Activated CD4-positive, alpha-beta T cell treated with anti-CD3 and anti-CD28 coated beads, Interleukin-2, Interleukin-4, amounts not matched to agents 100 ng/mL and 50 ng/mL, durations not matched to agents 16 hours and 8 hours (primary cell): ENCODE measurements at places on chromosomes 6 and 20.

GRCh38 chr20:32343439-32343838 is 14.7 kb upstream of the ASXL1 start:
- DNase-seq, result no peak

GRCh38 chr20:20440886-20441658 is 73.2 kb downstream of the INSM1 start:
- no peak for DNase-seq

GRCh38 chr20:20317195-20317594 is 50.7 kb upstream of the INSM1 start:
- DNase-seq, result no peak

- no peak for DNase-seq
These were observed 9.3 kb downstream of the DDR1 start for GRCh38 chr6:30893666-30894065.

DNA sequence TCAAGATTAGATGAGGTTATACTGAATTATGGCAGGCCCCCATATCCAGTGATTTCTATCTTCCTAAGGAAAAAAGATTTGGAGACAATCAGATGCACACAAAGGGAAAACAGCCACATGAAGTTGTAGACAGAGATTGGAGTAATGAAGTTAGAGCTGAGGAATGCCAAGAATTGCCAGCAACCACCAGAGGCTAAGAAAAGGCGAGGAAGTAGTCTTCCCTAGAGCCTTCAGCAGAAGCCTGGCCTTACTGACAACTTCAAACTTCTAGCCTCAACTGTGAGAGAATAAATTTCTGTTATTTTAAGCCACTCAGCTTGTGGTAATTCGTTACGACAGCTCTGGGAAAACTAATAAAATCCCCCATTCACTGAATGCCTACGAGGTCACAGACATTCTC is 473.9 kb downstream of the COL12A1 start:
- no peak for DNase-seq

- DNase-seq, result no peak
These were observed 23.0 kb downstream of the CD164 start for GRCh38 chr6:109359248-109359647.

DNA sequence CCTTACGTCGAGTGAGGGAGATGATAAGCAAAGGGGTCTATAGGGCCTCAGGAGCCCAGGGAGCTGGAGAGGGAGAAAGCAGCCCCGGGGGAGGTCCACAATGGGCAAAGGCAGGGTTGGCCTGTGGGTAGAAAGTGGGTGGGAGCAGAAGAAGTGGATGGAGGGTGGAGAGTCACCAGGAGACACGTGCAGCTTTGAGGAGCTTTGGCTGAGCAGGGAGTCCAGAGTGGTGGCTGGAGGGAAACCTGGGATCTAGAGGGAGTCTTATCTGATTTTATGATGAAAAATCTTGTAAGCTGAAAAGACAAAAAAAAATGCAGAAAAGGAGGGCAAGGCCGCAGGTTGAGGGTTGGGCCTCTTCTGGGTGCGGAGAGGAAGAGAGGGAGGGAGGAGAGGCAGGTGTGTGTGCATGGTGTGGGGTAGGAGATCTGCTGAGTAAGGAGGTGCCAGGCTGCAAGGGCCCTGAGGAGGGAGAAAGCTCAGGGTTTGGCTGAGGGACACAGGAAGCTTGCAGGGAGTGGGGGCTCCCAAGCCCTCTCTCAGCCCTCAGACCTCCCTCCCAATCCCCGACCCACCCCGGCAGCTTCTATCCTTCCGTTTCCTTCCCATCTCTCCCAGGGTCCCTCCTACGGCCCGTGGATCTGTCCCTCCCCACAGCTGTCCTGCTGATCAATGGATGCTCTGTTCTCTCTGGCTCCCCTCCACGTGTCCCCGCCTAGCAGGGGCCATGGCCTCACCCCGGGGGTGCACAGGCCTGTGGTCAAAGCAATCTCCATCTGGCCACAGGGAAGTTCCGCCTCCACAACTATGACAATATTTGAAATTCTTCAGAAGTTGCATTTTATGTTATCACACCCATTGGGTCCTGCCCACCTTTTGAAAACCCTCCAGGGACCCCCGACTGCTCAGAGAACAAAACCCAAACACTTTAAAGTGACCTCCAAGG is 17.1 kb upstream of the BPI start:
- no peak for DNase-seq

GRCh38 chr6:42352856-42353564 is 98.7 kb downstream of the TRERF1 start:
- no peak for DNase-seq

GRCh38 chr20:1646975-1647431 is 10.6 kb downstream of the SIRPG start:
- no peak for DNase-seq

DNA sequence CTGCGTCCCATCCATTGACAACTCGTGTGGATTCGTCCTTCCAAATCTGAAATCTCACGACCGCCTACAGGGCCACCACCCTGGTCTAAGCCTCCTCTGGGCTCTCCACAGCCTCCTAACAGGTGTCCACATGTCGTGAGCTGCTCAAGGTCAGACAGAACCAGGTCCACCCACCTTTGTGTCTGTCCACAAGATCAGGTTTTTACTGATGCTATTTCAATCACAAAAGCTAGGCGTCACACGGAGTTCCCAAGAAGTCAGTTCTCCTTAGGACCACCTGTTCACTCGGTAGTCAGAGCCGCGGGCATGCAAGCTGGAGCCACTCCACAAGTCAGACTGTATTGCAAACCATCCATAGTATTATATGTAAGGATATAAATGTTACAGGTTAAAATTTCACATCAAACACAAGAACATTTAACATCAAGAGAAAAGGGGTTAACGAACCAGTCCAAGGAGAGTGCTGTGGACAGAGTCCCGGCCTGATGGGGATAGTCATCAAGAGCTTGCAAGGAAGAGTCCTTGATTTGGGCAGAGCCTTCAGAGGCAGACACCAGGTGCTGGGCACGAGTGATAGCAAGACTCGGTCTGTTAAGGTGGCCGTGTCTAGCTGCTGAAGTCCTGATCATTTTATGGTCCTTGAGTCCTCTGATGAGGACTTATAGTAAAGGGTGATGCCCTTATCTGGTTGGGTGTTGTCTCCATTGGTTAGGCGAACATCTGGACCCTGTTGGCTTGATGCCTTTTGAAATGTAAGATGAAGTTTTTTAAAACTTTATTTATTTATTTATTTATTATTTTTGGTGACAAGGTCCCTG is 731 bp upstream of the DNPH1 start:
- DNase-seq, result no peak

- DNase-seq, result peak; percentile 79
These were observed 300.7 kb downstream of the TENT5A start for GRCh38 chr6:81451787-81452186.

DNA sequence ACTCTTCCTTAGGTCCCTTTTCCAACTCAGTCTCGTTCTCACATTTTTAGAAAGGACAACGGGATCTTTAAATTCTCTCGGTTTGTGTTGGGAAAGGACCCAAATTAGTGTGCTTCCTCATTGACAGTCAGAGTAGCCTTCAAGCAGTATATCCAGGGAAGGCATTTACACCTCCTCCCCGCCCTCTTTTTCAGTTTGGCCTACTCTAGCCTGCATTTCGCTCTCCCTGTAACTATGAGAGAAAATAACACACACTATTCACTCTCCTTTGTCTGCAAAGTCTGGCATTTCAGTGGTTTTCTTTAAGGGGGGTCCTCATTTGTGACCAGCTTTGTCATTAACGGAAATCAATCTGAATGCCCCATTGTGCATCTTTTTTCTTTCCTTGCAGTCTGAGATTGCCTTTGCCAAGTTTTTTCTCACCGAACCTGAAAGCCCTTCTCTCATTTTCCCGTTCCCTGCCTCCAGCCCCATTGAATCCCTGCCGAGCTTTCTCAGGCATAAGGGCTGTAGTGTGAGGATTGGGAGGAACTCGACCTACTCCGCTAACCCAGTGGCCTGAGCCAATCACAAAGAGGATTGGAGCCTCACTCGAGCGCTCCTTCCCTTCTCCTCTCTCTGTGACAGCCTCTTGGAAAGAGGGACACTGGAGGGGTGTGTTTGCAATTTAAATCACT is 393 bp upstream of the FABP7 start:
- DNase-seq, result no peak

- DNase-seq, result no peak
These were observed 843.8 kb upstream of the GJE1 start for GRCh38 chr6:141288947-141289346.

DNA sequence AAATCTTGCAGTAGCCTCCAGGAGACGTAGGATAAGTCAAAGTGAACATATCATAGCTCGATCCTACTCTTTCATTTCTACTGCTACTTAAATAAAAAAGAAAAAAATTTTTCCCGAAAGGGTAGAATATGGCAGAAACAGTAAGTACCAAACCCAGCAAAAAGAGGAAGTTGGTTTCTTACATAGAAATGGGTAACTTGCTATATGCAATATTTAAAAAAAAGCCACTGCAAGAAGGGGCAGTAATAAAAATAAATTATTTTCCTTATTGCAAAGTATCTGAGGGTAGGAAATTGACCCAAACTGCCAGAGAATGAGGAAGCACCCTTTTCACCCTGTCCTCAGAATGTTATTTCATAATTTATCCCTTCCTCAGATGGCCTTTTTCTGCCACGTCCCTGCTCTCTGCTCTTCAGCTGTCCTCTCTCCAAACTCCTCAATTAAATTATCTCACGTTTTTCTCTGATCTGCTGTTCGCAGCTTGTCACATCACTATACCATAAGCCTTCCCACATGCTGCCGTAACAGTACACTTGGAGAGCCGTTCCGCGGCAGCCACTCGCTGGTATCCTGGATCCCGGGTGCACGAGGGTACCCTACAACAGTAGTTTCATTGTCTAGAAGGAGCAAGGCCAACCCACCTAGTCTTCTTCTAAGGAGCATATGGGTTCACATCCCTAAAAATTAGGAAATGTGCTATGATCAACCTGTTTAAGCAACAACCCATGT is 149.6 kb downstream of the BACH2 start:
- no peak for DNase-seq

DNA sequence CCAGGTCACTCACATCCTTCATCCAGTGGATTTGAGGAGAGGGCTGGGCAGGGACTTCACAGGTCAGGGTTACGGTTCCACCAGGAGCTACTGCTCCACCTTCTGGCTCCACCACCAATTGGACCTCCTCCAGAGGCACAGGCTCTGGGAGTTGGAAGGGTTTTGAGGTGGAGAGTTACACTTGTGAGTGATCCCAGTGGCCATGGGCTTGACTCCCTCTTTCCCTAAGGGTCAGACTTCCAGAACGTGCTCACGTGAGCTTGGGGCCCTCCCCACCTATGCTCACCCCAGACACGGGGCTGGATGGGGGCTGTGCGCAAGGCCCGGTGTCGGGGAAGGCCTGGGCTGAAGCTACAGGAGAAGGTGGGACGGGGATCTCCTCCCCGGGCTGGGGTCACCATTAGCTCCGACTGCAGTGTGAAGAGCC is 1.5 kb downstream of the AGER start:
- no peak for DNase-seq

- DNase-seq, result no peak
These were observed 50.5 kb downstream of the KCNK5 start for GRCh38 chr6:39178804-39179203.

DNA sequence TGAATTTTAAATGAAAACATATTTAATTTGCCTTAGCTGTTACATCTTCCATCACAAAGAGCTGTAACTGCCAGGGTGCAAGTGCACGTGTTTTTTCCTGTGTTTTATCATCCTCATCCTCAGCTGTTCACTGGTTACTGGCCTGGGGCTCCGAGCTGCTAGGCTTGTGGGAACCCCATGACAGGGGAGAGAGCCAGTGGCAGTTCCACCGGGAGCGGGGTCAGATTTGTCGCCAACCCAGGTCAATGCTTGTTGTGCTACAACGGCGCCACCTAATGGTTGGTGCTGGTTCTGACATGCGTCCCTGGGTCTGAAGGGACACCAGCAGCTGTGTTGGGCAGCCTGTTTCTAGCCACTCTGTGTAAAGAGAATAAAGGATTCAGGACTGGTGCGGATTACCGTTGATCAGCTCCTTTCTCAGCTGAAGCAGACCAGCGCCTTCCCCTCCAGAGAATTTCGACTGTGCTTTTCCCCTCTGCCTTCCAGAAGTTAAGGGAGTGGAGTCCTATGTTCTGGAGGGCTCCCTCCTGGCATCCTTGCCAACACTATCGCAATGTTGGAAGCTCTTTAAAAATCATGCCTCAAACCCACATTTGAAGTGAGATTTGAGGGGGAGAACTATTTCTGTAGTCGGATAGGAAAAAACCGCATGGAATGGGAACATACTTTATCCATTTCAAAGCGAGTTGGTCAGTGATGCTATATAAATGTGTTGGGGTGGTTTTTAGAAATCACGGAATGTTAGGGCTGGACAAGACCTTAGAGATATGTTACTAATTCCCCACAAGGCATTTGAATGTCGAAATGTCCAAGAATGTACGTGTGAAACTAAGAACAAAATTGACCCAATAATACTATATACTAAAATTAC is 32.1 kb downstream of the SUMO4 start:
- DNase-seq, result peak; percentile 94

DNA sequence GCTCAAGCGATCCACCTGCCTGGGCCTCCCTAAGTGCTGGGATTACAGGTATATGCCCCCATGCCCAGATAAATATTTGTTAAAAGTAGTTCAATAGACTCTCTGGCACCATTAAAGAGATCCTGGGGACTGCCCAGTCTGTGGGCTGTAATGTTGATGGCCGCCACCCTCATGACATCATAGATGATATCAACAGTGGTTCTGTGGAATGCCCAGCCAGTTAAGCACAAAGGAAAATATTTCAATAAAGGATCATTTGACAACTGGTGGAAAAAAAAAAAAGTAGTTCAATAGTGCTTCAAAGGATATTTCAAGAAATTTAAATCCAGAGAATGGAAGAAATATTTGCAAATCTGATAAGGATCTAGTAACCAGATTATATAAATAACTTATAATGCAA is 1.5 kb upstream of the CRIP3 start:
- DNase-seq, result no peak

DNA sequence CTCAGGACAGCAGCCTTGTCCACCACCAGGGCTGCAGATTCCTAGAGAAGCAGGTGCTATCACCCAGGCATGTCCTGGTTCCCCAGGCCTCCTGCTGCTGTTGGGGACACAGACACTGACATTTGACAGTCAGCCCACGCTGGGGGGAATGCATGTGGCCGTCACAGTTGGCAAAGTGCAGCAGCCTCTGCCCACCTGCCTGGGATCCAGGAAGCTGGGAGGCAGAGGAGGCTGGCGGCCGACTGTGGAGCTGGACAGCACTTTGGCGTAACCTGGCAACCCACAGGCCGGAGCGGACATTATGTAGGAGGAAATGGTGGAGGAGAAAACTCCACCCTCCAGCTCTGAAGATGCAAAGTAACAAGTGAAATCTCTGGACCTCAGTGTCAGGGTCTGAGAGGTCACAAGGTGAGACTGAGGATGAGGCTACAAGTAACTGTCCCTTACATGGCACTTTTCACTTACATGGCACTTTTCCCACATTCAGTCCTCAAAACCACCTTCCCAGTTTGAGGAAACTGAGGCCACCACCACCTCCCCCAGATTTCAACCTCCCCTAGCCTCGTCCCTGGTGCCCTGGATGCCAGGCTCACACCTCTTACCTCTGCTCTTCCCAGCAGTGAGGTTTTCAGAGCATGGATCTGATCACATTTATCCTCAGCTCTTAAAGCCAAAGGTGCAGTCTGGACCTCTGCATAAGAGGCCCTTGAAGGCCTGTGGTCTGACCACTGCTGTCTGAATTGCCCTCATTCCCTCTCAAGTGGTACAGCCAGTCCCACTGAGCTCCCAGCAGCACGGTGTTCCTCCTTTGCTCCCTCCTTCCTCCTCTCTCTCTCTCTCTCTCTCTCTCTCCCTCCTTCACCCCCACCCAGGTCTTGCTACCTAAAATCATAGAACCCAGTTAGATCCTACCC is 8.7 kb downstream of the MAP1LC3A start:
- no peak for DNase-seq
